Esophagus muscularis mucosa (tissue), 4 donors: ENCODE measurements at places on chromosomes 5 and 9. TPM values are rescaled to one million over a fixed set of nuclear protein-coding genes. Genes with fewer than 3 reads are reported as not detected.

The SLC34A1 gene
- not detected for total RNA-seq

The SLCO6A1 gene
- not detected for total RNA-seq

DNA sequence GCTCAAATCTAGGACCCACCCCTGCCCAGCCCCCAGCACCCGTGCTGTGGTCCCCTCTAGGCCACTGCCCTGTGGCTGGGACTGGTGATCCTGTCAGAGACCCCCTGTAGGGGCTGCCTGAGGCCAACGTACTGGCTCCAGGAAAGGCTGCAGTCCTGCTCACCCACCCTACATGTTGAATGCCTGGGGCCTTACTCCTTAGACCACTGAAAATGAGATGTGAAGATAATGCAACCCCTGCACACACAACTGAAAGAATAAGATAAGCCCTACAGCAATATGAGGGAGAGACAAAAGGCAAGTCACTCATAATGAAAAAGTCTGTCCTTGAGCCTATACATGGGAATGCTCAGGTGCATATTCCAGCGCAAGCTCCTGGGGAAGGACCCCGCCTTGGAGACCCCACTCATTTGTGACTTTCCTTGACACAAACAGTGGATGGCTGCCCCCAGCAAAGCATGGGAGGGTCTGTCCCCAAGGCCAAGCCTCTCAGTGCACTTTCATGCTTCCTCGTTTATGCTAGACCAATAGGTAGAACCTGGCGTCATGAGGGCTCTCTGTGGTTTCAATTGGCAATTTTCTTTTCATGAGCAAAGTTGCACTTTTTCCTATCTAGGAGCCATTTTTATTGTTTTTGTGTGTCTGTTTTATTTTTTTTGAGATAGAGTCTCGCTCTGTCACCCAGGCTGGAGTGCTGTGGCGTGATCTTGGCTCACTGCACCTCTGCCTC lies 12.5 kb upstream of the WNK2 start:
- DNase-seq, result no peak

DNA sequence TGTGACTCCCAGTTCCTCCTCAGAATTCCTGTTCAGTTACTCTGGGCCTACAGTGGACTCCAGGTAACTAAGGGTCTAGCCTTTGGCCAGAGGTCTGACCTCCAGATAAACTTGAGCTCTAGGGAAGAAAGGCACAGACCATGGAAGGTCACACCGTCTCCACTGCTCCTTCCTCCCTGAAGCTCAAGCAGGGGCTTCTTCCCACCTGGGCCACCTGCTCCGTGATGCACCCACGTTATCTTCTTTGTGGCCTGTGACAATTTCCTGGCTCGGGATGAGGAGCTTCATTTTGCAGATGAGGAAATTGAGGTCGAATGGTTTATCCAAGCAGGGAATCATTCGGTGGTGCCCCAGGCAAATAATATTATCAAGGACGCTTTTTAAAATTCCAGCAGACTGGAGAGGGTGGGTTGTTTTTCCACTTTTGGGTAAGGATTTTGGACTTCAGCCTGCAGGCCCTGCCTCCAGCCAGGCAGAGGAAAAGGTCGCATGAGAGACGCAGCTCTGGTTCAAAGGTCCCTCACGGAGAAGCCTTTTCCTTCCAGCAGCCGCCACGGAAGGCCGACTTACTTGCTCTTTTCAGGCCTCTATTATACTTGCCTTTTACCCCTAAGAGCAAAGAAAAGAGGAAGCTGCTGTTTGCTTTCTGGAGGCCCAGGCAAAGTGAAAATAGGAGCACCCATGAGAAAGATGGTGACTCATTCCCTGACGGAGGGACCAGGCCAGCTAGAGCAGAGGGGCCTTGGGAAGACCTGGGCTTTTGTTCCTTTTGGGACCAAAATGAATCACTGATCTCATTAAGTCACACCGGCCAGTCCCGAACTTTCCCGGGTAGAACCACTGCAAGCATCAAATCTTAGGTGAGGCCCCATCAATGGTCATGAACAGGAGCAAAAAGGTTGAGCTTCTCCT lies 22.8 kb upstream of the DUSP1 start:
- no peak for DNase-seq

DNA sequence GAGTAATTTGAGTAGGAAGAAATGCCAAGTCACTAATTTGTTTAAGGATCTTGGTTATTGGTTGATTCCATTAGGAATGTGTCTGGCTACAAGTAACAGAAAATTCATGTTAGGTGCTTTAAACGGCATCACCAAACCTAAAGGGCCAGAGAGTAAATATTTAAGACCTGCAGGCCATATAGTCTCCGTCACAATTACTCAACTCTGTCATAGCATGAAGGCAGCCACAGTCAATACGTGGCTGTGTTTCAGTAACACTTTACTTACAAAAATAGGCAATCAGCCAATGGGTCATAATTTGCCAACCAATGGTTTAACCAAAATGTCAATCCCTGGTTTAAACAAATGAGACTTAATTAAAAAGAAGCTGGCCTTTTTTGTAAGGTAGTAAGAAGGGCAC lies 98.5 kb downstream of the ARL15 start:
- DNase-seq, result no peak

- no peak for DNase-seq
These were observed 114.0 kb downstream of the ADAMTS2 start for GRCh38 chr5:179231309-179231708.

DNA sequence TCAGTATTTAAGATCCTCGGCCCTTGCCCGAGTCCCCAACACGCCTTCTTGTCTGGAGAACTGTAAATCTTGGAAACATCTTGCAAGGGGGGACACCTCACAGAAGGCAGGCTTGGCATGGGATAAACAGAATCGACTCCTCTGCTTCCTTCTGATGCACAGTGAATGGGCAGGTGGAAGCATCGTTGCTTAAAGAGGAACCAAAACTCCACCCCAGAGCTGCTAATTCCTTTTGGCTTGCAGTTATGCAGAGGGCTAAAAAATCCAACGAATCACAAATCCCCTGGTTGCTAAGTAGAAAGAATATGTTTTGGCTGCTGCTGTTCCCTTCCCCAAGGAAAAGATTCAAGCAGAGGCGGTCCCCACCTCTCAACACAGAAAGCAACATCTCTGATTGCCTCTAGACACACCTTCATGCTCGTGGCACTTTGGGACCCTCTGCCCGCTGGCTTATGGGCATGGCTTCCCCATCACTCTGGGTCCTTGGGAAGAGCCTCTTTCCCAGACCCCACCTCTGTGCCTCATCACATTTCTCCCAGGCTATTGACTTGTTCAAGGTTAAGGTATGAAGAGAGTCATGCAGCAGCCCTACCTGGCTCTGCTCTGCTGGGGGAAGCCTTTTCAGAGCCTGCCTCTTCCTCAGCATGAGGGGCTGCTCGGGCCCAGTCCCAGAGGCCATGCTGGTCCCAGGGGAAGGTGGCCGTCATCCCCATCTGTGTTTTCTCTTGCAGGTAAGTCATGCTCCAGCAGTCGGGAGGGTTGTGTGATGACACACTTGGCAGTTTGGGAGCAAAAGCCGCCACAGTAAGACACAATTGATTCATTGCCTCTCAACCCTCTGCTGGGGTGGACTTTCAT lies 137.1 kb downstream of the KCNIP1 start:
- DNase-seq, result no peak

- no peak for DNase-seq
These were observed 682 bp downstream of the DHX29 start for GRCh38 chr5:55306641-55307382.

GRCh38 chr5:24325306-24325832 lies 319.4 kb downstream of the CDH10 start:
- no peak for DNase-seq
